ENCODE measurements at places on chromosomes 6 and 20.

DNA sequence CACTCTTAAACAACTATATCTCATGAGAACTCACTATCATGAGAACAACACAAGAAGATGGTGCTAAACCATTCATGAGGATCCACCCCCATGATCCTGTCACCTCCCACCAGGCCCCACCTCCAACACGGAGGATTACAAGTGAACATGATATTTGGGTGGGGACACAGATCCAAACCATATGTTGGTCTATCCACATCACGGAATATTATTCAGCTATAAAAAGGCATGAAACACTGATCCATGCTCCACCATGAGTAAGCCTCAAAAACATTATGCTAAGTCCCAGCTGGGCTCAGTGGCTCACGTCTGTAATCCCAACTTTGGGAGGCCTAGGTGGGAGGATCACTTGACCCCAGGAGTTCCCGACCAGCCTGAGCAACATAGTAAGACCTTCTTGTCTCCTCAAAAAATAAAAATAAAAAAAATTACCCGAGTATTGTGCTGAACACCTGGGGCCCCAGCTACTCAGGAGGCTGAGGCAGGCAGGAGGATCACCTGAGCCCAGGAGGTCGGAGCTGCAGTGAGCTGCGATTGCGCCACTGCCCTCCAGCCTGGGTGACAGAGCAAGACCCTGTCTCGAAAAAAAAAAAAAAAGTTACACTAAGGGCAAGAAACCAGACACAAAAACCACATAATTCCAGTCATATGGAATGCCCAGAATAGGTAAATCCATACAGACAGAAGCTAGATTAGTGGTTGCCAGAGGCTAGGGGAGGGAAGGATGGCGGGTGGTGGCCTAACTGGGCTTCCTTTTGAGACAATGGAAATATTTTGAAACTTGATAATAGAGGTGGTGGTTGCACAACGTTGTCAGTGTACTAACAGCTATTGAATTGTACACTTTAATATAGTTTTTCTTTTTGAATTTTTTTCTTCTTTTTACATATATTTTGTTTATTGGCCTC is 43.1 kb downstream of the ZNF217 start:
- no peak for DNase-seq

- no peak for DNase-seq
Observed at GRCh38 chr6:34585108-34585507, 29.0 kb upstream of the SPDEF start.

GRCh38 chr6:111658462-111659154 is 52.9 kb upstream of the TRAF3IP2 start:
- DNase-seq, result no peak

- no peak for DNase-seq
Observed at GRCh38 chr6:108741331-108741989, 106.8 kb upstream of the ARMC2 start.

DNA sequence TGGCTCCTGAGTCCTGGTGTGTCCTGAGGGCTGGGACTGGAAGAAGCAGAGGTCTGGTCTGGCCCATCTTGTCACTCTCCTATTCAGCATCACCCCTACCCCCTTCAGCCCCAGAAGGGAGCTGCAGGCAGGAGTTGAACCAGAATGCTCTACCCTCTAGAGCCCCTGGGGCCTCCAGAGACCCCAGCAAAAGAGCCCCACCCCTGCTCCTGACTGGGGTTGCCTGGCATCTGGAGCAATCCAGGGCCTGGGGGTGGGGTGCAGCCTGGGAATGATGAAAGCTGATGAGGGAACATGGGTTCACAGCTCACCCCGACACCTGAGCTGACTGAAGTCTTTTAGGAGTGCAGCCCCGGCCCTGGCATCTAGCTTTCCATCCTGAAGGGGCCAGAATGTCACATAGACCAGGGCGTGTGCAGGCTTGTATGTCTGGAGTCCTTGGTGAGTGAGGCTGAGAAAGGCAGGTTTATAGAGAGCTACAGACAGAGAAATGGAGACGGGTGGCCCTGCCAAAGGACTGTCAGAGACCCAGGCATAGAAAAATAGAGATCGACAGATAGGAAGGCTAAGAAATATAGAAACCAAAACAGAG is 12.2 kb downstream of the FGD2 start:
- no peak for DNase-seq

- DNase-seq, result peak; percentile 41
Observed at GRCh38 chr6:73969971-73970970, 274.3 kb downstream of the CD109 start.

DNA sequence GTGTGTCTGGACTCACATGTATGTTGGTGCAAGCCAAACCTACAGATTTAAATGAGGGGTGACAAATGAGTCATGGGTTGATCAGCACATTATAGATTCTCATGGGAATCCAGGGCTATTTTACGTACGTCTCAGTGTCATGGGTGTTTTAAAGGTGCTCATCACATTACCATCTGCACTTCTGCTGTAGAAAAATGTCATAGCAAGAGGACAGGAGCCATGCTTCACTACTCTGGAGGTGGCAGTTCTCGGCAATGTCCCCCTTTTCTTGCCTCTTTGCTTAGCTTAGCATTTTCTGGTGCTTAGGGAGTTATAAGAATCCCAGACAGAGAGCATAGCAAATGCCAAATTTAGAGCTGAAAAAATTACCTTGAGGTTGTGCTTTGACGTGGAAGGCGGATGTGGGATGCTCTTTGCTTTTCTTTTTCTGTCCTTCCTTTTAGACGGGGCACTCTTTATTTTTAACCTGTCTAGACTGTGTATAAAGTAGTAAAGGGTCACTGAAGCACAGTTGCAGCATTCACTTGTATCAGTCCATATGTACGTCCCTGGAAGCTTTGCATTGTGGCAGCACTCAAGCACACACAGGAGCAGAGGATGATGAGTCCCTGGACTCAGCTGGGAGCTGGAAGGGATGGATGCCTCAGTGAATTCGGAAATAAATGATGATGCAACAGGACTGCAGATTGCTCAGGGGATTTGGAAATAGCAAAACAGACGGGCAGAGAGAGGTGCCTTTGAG is 139.7 kb downstream of the SYNDIG1 start:
- no peak for DNase-seq

GRCh38 chr6:139996253-139996834 is 621.9 kb upstream of the CITED2 start:
- no peak for DNase-seq

DNA sequence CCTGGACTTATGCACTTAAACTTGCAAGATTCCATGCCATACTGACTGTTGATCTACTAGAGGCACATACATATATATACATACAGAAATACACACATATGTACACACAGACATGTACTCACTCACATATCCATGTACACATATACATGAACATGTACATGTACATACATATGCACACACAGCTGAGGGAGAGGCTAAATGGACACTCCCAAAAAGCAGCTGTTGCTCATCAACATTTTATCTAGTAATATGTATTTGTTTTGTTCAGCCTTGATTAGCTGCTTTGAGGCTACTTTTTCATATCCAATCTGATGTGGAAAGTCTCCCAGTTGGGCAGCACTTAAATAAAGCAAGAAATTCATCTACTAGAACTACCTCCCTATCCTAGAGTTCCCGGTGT is 33.7 kb upstream of the FBXL4 start:
- no peak for DNase-seq

DNA sequence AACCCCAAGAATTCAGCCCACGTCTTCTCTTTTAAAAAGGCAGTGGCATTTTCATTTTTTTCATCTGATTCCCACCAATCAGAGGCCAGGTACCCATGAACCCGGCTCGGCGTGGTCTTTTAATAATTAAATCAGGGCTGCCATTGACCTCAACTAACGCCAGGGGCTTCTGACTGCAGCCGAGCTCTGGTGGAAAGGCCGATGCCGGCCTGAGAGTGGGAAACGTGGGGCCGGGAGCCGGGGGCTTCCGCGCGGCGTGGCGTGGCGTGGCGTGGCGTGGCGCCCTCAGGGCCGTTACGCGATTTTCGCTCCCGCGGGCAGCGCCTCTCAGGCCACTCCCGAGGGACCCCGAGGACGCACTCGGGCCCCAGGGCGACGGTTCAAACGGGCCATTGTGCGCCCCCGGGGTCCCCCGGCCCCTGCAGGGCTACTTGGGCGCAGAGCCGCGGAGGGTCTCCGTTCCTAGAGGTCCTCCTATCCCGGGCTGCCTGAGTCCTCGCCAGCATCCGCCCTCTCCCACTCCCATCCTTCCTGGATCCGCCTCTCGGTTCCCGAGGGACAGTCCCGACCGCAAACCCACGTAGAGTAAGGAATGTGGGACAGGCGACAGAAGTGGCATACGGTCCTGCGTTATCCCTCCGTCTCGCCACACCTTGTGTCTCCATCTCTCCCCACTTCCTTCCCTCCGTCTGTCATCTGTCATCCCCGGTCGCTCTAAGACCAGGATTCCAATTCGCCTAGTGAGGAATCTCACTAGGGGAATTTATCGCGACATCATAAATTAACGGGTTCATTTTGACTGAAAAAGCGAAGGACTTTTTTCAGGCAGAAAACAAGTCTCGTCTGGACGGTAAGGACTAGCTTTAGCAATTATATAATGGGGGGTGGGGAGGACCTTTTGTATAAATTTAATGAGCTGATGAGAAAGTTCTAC is 876 bp upstream of the TBPL1 start:
- peak; percentile 49 for DNase-seq

- no peak for DNase-seq
Observed at GRCh38 chr6:53795702-53796450, 1.1 kb downstream of the LRRC1 start.

DNA sequence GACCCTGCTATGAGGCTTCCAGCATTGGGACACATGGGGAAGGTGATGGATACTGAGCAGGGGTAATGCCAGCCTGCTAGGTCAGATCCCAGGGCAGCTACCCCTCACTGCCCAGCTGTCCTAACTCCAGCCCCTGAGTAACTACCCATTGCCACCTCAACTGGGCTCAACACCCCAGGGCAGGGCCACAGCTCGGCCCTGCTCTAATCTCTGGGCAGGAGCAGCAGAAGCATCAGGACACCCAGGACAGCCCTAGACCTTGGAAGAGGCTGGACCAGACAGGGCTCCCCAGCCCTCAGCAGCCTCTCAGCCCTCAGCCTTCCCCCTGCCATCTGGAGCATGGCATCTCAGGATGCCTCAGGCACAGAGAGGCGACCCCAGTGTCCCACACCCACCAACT is 67.4 kb upstream of the TOP1 start:
- DNase-seq, result no peak

GRCh38 chr6:151705993-151706733 is 101.3 kb upstream of the ESR1 start:
- DNase-seq, result no peak

GRCh38 chr6:39560915-39561314 is 164.3 kb downstream of the KIF6 start:
- DNase-seq, result no peak

- DNase-seq, result peak; percentile 51
Observed at GRCh38 chr20:36572701-36573102, 695 bp upstream of the TGIF2 start.

DNA sequence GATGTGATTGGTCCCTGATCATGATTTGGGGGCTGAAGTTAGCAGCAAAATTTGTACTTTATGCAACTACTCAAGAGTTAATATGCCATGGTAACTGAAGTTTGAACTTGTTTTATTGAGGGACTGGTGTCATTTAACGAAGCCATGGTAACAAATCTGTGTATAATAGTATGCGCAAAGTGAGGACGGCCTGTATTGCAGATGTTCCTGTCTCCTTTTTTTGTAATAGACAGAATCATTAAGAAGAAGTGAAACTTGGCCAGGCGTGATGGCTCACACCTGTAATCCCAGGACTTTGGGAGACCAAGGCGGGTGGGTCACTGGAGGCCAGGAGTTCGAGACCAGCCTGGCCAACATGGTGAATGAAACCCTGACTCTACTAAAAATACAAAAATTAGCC is 22.3 kb downstream of the RPRD1B start:
- DNase-seq, result no peak

- no peak for DNase-seq
Observed at GRCh38 chr20:40493549-40493948, 195.5 kb downstream of the MAFB start.

DNA sequence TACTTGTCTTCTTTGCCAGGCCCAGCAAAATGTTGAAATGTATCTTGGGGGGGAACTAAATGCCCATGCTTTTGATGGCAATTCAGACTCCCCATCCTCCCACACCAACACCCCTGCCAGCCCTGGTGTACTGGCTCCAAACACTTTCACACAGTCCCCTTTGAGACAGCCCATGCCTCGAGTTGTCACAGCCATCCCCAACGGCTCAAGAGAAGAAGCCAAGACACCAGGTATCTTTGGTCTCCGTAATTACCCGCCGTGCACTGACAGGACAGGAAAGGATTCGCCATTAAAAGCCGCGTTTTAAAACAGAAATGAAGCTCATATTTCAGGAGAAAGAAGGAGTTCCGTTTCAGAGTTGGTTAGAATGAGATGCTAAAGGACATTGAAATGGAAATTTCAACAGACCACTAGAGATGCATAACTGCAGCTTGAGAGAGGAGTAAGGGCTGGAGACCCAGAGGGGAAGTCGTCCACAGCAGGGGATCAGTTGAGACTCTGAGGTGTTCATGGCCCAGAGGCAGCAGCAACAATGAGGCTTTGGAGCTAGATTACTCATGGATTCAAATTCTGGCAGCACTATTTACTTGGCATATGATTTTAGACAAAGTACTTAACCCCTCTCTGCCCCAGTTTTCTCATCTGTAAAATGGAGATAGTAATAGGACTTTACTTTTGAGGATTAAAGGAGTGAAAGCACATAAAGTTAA is 63.5 kb upstream of the ADGRF1 start:
- no peak for DNase-seq

DNA sequence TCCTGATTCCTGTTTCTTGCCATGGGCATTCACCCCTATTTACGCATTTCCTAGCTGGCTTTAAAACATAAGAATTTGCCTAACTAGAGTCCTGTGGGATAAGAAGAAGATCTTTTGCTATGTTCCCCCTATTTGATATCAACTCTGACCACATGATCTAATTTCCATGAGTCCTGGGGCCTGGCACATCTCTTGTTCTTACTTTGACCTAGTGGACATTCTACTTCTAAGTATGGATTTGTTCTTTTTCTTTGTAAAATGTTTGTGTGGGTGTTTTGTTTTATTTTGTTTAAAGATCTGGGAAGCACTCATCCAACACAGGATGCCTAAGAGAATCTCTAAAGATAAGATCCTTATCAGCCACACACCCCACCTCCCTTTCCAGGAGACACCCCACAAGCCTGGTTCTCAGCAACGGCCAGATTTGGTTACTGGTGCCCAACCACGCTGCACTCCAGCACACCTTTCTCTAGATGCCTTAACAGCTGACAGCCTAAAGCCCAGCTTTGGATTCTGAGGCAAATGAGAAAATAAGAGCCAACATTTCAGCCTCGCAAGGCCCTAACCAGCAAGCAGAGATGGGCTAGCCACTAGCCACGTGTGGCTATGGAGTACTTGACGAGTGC is 74.7 kb downstream of the SLC23A2 start:
- DNase-seq, result no peak
